ENCODE measurements at places on chromosomes 1 and 21.

- no peak for DNase-seq
Measured at GRCh38 chr1:91635763-91636162, 135.1 kb downstream of the CDC7 start.

DNA sequence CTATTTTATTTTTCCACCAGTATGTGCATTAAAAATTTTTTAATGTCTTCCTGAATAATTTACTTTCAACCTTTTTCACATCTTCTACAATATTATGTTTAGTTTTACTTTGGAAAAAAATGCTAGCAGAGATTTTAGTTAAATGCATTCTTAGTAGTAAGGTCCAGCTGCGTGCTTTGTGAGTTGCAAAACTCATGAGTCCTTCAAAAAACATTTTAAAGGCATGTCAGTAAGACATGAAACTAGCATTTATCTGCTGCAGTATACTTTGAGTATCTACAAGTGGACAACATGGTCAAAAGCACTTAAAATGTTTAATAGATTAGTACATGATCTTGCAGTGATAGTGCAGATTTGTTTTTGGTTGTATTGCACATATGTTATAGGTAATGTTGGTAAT is 139.0 kb downstream of the HS2ST1 start:
- DNase-seq = peak; percentile 43

DNA sequence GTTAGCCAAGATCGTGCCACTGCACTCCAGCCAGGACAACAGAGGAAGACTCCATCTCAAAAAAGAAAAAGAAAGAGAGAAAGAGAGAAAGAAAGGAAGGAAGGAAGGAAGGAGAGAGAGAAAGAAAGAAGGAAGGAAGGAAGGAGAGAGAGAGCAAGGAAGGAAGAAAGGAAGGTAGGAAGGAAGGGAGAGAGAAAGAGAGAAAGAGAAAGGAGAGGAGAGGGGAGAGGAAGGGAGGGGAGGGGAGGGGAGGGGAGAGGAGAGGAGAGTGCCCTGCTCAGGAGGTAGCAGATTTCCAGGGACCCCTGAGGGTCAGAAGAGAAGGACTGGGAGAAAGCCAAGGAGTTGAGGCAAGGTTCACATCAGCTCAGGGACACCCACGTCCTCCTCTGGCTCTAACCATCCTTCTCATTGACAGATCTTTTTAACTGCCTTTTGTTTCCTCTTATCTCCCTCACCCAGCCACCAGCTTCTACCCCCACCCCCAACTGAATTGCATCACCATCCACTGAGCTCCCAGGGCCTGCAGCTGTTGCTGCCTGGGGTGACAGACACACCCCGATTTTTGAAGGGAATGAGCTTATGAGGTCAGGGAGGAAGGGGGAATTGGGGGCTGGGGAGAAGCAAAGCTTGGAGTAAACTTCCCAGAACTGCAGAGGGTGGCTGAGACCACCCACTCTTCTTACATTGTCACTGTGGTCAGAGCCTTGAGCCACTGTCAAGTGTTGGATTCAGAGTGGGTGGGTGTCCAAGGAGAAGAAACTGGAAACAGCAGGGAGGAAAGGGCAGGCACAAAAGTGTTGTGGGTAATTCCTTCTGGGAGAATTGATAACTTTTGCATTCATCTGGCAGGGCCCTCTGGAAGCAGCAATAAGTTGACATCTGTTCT is 91.6 kb downstream of the GLUL start:
- no peak for DNase-seq

GRCh38 chr1:101479945-101480344 is 243.1 kb downstream of the S1PR1 start:
- no peak for DNase-seq

GRCh38 chr21:18810136-18810535 is 406.6 kb upstream of the TMPRSS15 start:
- DNase-seq = no peak
